ENCODE measurements at places on chromosomes 16 and 17.
A peak's percentile ranks its signal among the peaks of the same experiment; 100 is the strongest.

DNA sequence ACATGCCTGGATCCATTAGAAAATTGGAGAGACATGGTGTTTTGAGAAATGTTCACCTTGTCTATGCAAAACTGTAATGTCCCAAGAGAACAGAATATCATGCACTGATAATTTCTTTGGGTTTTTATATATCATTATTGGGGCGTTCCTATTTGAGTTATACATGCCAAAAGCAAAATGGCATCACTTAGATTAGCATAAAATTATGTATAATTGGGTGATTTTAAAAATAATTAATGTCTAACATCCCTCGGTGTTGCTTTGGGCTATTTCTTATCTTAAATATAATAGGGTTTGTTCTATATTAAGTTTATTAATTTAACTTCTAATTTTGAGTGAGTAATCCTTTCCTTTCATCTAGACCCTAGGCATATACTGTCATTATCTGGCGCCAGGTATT is at the start of gene KRT28:
KRT28 (minus strand) TSS at position 101 of the 400 bp plus-strand sequence; CDS start at position 35, 66 bp downstream.
- no peak for DNase-seq

DNA sequence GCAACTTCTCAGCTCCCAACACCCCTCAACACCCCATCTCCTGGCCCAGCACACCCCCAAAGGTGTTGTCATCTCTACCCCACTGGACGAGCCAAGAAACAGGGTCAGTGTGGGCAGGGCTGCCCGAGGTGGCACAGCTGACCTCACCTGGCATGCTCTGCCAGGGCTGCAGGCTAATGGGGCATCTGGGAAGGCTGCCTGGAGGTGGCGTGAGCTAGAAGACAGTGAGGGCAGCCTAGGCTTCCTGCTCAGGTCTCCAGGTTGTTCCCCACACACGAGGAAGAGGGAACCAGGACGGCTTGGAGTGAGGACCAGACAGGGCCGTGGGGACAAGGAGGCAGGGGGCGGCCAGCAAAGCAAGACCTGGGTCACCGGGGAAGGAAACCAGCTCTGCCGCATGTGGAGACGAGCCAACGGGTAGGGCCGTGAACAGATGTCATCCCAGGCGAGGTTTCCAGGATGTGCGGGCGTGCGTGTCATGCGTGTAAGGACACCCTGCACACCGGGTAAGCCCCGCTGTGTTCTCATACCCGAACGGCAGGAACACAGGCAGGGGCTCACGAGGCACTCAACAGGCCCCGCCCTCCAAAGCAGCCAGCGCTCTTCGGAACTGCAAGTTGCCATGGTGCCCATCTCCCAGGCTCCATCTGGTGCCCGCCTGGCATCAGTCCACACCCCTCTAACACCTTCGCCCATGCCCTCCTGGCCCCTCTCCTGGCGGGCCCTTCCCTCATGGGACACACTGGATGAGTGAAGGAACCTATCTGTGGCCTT is 29.6 kb upstream of the PVALEF start:
- peak; percentile 54 for DNase-seq

DNA sequence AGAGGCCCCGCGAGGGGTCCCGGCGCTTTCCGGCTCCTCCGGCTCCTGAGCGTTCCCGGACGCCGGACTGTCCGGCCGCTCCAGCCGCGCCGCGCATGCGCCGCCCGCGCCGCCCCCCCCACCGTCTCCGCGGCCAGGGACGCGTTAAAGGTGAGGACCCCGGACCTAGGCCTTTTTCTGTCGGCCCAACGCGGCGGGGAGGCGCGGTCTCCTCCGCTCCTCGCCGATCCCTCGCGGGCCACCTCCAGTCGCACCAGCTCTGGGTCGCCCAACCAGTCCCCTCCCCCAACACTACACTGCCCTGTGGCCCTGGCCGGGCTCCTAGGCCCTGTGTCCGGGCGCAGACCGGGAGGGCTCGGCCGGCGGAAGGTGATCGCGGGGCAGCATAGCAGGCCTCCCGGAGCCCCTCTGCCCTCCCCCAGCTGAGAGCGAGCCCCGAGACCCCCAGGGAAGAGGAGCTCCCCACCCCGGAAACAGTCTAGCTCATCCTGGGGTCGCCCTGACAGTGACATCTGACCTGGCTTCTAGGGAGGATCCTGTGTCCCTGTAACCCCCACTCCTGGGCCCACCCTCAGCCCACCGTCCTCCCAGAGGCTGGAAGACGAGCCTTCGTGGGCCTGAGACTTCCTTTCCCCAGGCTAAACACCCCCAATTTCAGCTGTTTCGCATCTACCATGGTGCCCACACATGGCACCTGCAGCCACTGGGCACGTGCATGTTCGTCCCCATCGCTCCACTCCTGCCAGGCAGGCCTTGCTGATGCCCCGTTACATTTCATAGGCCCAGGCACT is 14.7 kb upstream of the BCAR1 start:
- no peak for DNase-seq

- no peak for DNase-seq
Measured at GRCh38 chr17:62760945-62761267, 47.2 kb downstream of the MARCHF10 start.

DNA sequence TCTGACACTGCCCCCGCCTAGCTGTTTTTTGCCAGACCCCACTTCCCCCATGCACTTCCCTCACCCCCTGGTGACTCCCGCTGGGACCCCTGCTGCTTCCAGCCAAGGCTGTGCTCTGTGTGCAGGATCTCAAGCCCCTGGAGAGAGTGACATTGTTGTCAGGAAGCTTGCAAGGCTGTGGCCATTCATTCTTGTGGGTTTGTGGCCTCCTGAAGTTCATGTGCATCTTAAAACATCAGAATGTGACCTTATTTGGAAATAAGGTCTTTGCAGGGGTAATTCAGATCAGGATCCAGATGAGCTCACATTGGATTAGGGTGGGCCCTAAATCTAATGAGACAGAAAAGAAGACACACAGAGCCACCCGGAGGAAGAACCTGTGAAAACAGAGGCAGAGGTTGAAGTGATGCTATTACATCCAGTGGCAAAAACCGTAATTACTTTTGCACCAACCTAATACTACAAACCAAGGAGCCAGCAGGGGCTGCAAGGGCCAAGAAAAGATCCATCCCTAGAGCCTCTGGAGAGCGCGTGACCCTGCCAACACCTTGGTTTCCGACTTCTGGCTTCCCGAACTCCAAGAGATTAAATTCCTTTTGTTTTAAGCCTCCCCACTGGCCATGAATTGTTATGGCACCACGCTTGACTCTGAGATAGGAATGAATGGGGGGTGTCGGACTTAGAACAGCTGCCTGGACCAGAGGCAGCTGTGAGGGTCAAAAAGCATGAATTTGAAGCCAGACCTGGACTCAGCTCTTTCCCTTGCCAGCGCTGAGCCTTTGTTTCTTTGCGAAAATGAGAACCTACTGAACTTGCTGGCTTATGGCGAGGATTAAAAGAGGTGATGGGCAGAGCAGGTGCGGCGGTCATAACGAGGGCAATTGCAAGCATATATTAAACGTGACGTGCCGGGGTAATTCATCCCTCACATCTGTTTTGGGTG is 75.5 kb downstream of the BMERB1 start:
- DNase-seq, result no peak

DNA sequence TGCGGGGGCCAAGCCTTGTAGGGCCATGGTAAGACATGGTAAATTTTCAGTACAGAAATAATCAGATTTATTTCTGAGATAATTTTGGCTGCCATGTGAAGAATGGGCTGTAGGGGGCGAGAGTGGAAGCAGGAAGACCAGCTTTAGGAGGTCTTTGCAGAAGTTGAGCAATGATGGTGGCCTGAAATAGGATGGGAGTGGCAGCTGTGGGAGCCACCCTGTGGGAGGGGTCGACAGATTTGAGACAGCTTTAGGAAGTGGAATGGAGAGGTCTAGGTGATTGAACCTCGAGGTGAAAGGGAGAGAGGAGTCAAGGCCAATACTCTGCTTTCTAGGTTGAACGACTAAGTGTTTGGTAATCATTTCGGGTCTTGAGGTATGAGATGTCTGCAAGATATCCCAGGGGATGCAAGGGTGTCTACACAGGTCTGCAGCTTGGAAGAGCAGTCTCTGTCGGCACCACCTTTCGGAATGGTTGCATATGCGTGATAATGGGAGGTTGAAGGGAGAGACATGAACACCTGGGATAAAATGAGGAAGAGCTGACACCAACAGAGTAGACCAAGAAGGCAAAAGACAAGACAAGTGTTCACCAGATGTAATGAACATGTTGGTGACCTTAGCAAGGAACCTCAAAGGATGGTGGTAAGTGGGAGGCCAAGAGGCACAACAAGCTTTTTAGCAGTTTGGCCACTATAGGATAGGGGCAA is 4.2 kb upstream of the ATXN7L3 start:
- DNase-seq, result no peak

DNA sequence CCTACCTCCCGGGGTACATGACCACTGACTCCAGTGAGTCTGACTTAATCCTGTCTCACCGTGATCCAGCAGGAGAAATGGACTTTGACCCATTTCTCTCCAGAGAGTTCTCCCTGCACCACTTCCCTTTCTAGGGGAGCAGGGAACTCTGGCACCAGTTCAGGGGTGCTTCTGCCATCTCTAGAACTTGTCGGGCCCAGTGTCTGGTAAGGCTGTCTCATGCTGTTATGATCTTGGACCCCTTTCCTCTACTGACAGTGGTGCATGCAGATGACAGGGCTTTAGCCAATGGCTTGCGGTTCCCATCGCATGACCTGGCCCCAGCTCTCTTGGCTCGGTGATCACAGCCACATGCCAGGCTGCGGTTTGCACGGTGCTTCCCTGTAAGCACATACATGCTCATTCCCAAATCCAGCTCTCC is 62.0 kb downstream of the SLC39A11 start:
- no peak for DNase-seq

GRCh38 chr17:61247439-61247838 is 152.2 kb upstream of the TBX2 start:
- DNase-seq, result peak; percentile 84

GRCh38 chr16:20867585-20867984 is 32.6 kb downstream of the DCUN1D3 start:
- DNase-seq, result no peak

GRCh38 chr16:66746682-66747081 is 4.7 kb downstream of the DYNC1LI2 start:
- no peak for DNase-seq

- no peak for DNase-seq
Measured at GRCh38 chr17:62164747-62165722, 100.0 kb upstream of the MED13 start.

DNA sequence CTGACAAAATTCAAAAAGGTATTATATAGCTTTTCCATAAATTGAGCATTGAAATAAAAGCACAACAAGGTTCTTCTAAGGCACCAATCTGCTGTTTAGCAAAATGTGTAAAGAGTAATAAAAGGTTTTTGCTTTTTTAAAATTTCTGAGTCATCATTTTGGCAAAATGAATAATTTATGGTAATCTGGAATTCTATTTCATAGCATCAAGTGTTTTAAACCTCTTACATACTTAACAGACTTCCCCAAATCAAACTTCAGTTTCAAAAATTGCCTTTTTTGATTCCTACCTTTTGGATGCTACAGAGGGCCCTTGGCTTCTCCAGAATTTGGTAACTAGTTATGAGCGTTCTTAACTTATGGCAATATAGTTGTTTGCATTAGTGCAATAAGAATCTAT is 154.0 kb upstream of the ELAC2 start:
- no peak for DNase-seq

DNA sequence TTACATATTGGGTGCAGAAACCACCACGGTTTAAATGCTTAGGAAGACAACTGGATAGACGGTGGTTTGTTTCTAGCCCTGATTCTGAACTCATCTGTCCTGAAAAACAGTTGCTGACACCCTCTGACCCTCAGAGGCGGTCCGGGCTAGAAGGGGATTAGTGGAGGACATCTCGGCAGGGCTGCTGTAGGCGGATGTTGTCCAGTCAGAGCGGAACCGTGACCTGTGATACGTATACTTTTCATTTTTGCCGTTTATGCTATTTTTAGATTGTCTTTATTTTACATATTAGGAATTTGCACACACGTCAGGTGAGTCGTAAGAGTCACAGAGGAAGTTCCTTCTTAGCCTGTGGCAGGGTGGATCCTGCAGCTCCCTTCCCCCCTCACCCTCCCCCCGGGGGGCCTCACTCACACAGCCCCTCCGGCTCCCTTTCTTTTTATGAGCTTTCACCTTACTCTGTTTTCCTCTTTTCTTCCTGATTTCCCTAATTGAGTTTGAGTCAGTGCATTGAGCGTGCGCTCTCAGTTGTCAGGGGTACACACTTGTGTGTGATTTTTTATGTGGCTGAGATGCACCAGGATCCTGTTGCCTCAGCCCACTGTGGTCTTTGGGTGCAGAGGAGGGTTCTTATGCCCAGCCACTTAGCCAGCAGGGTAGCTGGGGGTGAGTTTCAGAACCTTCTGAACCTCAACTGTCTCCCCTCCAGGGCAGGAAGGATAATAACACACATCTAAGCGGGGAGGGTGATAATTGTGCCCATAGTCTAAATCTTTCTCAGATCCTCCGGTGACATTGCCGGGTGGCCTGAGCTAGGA is 211.1 kb upstream of the CHMP6 start:
- DNase-seq, result no peak

DNA sequence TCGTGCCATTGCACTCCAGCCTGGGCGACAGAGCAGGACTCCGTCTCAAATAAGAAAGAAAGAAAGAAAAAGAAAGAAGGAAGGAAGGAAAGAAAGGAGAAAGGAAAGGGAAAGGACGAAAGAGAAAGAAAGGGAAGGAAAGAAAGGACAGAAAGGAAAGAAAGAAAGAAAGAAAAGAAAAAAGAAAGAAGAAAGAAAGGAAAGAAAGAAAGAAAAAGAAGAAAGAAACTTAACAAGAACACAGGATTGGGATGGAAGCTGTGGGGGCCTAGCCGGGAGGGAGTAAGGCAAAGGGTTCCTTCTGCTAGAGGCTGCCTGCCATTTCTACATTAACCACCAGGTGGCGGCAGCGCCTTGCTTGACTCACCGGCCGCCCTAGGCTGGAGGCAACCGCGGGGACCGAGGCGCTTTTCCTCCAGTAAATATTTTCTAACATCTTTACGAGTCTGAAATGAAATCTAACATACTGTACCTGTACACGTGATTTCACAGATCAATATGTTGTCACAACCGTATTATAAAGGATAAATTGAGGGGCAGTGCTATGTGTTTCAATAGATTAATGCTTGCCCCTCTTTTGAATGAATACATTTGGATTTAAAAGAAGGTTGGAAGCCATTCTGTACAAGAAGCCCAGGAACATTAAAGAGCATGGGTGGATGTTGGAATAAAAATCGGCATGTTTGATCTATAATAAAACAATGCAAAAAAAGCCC is 6.1 kb downstream of the GJD3 start:
- peak; percentile 66 for DNase-seq

GRCh38 chr16:86834451-86835035 is 256.2 kb downstream of the FOXL1 start:
- no peak for DNase-seq

DNA sequence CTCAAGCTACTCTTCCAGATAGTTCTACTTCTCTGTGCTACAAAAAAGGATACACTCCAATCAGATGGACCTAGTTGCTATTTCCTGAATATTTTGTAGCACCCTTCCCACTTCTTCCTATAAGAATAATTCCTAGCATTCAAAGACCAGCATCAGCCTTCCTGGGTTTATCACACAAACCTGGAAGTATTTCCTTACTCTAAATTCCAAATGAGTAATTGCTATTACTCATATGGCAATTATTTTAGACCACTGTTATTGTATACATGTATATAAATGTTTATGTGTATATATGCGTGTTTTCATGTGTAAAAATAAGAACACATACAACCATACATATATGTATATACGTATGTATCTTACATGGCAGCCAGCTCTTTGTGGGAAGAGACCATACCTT is 130.6 kb downstream of the MYO1D start:
- no peak for DNase-seq

Measured in DMS79 treated with DMSO at 0.1 percent for 48 hours (cell line).